ENCODE measurements at places on chromosomes 2 and 18. TPM values are rescaled to one million over a fixed set of nuclear protein-coding genes. Genes with fewer than 3 reads are reported as not detected.

- no peak for DNase-seq
Observed at GRCh38 chr2:55844986-55845385, 78.6 kb downstream of the EFEMP1 start.

DNA sequence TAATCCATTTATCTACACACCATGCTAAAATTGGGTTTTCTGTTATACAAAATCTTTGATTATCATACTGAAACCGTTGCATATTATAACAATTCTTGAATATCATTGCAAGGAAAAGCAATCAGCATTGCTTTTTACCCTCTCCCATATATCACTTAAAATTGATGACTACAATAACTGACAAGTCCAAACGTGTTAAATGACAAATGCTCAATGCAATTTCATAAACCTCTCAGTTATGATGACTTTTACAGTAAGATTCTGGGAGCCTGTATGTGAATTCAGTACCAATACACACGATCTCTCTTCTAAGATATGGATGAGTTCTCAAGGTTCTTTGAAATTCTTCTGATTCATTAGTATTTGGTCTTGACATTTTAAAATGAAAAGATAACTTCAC lies 368.5 kb upstream of the TRIB2 start:
- no peak for DNase-seq

GRCh38 chr2:132477962-132478361 lies 61.4 kb downstream of the GPR39 start:
- no peak for DNase-seq

GRCh38 chr2:91442246-91442905 lies 2750.9 kb downstream of the RPIA start:
- DNase-seq: no peak

GRCh38 chr2:109703077-109703476 lies 88.9 kb downstream of the SOWAHC start:
- DNase-seq: no peak

DNA sequence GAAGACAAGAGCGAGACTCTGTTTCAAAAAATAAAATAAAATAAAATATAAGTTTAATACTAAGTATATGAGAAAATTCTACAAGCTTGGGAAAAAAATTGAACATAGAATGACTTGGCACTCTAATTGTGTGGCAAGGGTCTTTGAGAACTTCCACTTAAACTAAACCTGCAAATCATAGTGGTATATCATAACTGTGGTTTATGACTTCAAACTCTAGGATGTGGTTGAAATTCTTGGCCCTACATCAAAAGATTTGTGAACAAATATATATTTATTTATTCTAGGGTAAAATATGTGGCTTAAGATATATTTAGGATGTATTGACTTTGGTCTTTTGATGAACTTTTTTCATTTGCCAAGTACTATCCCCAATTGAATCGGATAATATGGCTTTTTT lies 3.1 kb upstream of the FAM171B start:
- no peak for DNase-seq

GRCh38 chr2:240405133-240405532 lies 30.3 kb upstream of the GPC1 start:
- no peak for DNase-seq

GRCh38 chr2:49931241-49931640 lies 776.9 kb upstream of the FSHR start:
- DNase-seq: no peak

- no peak for DNase-seq
Observed at GRCh38 chr18:3799515-3799914, 349.5 kb downstream of the TGIF1 start.

DNA sequence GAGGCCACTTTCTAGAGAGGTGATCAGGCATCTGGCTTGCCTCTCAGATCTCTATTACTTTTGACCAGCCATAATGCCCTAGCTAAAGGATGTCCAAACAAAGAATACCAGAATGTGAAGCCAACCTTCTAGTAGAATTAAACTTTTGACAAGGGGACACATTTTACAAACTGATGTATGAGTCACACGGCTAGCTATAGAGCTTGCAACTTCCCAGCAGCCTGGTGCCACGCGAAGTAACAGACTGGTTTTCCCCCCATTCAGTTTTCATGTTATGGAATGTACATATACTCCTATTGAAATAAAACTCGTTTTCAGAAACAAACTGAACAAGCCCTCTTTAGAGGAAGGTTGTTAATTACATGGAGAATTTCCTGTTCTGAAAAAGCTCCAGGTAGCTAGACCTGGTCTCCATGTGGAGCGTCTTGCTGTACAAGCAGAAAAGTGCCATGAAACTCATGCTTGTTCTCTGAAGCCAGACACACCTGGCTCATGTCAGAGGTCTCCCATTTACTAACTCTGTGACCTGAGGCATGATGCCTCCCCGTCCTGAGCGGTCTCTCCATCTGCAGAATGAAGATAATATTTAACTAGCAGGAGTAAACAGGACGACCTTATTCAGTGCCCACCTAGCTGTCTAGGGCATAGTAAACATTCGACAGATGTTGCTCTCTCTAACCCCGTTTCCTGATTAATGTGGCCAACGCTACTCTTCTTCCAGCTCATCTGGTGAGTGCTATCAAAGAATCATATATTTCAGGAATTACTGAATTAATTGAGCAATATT lies 81.5 kb upstream of the MAP3K20 start:
- DNase-seq: no peak

DNA sequence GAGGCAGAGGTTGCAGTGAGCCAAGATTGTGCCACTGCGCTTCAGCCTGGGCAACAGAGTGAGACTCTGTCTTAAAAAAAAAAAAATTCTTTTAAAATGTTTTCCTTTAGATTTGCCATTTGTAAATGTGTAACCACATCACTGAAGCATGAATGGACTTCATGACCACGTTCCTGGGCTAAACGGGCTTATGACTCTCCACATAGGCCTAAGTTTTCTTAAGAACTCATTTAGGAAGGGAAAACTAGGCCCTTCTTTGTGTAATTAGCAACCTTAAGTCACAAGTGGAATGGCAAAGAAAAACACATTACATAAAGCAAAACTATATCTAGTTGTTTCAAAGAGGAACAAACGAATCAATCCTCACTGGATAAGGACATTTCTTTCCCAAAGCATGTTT lies 99.5 kb downstream of the MEIS1 start:
- DNase-seq: no peak

- no peak for DNase-seq
Observed at GRCh38 chr18:8763611-8764010, 58.3 kb downstream of the MTCL1 start.

GRCh38 chr2:556485-556884 lies 120.7 kb downstream of the TMEM18 start:
- no peak for DNase-seq

GRCh38 chr2:96540136-96540535 lies 3.6 kb downstream of the ARID5A start:
- DNase-seq: no peak

GRCh38 chr18:51196811-51197660 lies 445 bp downstream of the MEX3C start:
- DNase-seq: peak; percentile 17

DNA sequence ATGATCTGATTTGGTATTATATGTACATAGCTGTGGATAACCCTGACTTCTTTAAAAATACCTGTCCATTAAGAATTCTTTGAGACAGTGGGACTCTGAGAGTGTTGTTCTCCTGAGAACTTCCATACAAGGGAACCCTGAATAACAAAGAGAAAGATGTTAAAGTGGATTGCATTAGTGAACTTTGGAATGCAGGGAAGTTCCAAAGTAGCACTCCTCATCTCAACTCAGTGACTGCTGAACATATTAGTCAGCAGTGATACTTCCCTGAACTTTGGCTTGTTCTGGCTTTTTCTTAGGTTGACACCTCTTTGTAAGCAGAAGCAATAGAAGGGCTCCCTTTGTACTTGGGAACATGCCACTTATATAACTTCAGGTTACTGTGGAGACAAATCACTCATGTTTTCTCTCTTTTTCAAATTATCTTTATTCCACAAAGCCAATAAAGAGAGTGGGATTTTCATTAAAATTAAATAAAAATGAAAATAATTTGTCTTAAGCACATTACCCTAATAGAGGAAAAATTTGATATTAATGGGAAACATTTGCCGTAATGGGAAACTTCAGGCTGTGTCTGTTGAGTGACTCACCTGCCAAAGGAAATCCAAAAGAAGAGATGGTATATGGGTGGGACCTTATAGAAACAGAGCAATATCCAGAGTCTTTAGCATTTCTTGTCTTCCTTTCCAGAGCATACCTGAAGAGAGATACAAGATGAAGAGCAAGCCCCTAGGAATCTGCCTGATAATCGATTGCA lies 33.3 kb downstream of the CFLAR start:
- peak; percentile 63 for DNase-seq

GRCh38 chr2:10477443-10478297 lies 29.5 kb upstream of the ODC1 start:
- DNase-seq: no peak

- no peak for DNase-seq
Observed at GRCh38 chr2:156526950-156527636, 90.9 kb downstream of the GPD2 start.

DNA sequence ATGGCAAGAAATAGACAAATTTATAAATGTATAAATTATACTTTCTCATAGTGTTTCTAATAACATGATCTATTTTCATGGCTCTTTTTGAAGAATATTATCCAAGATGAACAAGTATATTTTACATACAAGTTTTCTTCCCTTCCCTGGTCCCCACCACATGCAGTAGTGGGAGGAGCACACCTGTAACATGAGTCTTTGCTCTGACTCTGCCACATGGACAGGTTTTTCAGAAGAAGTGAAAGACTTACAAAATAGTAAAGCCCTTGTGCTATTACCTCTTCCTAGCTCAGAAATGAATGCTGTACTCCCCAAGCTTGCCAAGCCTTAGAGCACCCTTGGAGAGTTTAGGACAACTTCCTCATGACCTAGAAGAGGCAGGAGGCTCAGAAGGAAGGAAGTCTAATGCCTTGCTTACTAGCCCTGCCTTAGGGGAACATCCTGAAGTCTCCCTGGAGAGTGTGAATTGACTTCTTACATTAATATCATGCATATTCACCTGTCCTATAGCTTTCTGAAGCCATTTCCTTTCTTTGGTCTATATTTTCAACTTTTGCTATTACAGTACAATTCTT lies 18.4 kb downstream of the MXD1 start:
- no peak for DNase-seq

- DNase-seq: no peak
Observed at GRCh38 chr2:12728221-12728777, 11.6 kb downstream of the TRIB2 start.

DNA sequence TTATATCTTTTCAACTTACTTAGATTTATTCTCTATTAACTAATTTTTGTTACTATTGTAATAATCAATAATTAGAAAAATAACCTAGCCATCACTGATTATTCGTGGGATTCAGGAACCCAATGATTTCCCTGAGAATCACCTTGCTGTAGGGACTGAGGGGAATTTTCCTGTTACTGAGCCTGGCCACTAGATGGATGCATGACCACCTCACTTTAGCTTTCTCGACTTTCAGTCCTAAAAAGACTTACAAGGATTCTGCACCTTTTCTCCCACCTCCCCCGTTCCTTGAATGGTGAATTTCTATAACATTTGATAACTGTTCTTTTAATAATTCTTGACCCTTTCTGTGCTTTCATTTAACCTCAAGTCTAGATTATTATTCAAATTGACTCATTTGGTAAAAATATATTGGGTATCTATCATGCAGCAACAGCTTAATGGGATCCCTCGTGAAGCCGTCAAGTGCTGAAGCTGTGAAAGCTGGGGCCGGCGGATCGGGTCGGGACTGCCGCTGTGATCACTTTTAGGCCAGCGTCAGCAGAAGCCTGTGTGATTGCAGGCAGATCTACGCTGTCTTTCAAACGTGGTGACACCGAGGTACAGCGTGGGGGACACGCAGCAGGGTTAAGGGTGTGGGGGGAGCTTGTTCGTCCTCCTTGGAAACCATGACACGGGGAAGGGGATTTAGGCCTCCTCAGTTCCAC lies 38.8 kb upstream of the TMEM18 start:
- DNase-seq: no peak

DNA sequence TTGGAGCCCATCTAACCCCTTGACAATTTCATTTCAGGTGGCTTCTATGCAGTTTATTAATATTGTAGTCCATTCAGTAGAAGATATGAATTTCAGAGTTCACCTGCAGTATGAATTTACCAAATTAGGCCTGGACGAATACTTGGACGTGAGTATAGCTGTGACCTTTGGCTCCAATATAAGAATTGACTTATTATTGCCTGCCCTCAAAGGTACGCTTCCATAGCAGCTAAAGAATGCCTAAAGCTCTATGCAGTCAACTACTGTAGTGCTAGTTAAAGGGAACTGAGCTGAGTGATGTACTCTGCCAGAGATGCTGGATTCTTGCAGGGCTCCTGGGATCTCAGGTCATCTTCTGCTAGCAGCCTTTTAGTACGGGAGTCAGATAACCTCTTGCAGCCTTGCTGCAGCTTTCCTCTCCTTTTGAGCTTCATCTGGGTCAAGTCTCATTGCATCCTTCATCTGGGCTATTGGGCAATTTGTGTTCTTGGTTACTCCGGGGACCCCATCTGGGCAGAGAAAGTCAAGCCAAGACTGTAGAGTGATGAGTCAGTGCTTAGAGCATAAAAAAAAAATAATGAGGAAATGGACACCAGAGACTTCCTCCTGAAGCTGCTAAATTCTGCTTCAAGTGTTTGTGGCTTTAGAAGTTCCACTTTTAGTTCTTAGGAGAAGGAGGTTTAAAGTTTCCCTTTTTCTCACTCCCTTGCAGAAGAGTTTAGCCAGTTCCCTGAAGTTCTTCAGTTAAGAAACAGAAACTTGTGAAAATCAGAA lies 105.6 kb downstream of the PRPF40A start:
- no peak for DNase-seq

GRCh38 chr2:179682756-179683155 lies 178.7 kb downstream of the ZNF385B start:
- no peak for DNase-seq

Gene POTEC
- total RNA-seq: not detected

Gene EGR4
- total RNA-seq: not detected

Gene TUBB6
- 149 TPM for total RNA-seq

Gene VAMP5
- total RNA-seq: 11.0 TPM

Gene UNC80
- total RNA-seq: not detected

Gene FBLN7
- total RNA-seq: 0.39 TPM
